ENCODE measurements at places on chromosomes 1 and 21.

DNA sequence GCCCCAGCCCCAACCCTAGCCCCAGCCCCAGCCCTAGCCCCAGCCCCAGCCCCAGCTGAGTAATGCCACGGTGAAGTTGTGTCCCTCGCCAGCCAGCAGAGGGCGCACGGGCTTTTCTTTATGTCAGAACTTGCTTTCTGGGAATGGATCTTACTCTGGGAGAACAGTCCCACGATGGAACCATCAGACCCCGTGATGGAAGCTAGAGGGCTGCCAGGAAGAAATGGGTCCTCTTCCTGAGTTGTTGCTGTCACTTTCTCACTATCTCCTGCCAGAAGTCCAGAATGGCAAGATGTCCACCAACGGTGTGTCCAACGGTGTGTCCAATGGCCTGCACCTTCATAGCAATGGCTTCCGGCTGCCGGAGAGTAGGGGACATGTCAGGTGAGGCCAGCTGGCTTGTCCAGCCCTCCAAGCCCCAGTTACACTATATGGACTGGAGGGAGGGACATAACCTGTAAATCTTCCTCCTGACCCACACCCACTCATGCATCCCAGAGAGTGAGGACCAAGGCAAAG is 25.1 kb upstream of the TMEM222 start:
- no peak overlapping the region for H3K4me3 ChIP-seq
- peaks cover 5% of the 10 kb centered on the region for H3K4me1 ChIP-seq
- H3K27ac ChIP-seq: no peak overlapping the region

DNA sequence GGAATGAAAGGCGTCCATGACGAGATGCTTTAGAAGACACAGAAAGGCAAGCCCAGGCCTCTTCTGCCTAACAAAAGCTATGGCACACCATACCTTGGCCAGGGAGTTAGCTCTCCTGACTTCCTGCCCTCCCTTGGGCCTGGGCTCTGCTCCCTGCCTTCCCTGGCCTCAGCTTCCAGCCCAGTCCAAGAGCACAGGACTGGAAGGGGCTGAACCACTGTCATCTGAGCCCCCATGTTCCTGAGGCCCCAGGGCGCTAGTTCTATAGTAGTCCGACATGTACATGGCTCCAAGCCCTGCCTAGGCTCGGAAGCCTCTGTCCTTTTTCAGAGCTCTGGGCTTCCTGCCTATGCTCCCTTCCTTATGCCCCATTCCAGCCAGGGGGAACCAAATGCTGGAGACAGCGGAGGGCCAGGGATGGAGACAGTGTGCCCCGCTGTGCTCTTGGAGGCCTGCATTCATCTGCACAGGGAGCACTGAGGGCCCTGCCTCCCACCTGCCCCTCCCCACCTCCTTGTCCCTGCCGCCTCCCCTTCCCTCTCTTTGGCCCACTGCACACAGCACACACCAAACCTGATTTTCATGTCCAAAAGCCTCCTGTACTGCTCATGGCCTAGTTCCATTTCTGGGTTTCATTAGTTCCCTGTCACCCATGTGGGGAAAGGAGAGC is 240.1 kb downstream of the RHOU start:
- no peak overlapping the region for H3K27ac ChIP-seq
- peaks cover 3% of the 10 kb centered on the region for H3K27me3 ChIP-seq
- H3K4me1 ChIP-seq: no peaks in the 10 kb centered on the region
- DNase-seq: no peak

- peaks cover 3% of the 10 kb centered on the region for H3K4me1 ChIP-seq
- H3K27ac ChIP-seq: no peak overlapping the region
- no peak overlapping the region for H3K4me3 ChIP-seq
- DNase-seq: no peak
- peaks cover 10% of the 10 kb centered on the region for H3K27me3 ChIP-seq
These were observed 116.5 kb upstream of the ATP1B1 start for GRCh38 chr1:168989985-168990384.

GRCh38 chr21:42568376-42568775 is 54.7 kb downstream of the SLC37A1 start:
- H3K4me1 ChIP-seq: no peaks in the 10 kb centered on the region
- no peak for DNase-seq
- H3K27ac ChIP-seq: no peak overlapping the region

DNA sequence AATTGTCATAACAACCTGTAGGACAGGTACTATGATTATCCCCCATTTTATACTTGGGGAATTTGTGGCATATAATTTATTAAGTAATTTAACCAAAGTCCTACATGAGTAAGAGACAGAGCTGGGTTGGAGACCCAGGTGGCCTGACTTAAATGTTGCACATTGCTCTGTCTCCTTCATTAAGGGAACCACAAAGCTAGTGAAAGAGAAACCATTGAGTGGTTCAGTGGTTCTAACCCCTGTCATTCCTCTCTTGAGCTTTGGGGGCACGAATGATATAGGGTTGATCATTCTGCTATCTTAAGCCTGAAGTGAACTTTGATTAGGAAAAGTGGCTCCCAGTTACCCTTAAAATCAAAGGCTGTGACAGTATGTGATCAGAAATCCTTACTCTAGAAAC is 5.3 kb upstream of the MAP3K7CL start:
- H3K36me3 ChIP-seq: peaks cover 3% of the 10 kb centered on the region
- no peaks in the 10 kb centered on the region for H3K27me3 ChIP-seq
- DNase-seq: no peak
- no peaks in the 10 kb centered on the region for H3K4me1 ChIP-seq
- H3K4me3 ChIP-seq: no peak overlapping the region

DNA sequence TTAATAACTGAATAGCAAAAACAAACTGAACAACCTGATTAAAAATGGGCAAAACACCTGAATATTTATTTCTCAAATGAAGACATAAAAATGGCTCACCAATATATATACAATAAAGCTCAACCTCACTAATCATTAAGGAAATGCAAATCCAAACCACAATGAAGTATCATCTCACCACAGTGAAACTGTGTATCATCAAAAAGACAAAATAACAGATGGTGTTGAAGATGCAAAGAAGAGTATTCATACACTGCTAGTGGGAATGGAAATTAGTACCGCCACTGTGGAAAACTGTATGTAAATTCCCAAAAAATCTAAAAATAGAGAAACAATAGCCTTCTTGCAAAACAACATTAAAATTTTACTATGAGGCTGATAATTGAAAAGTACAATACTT is 1660.1 kb upstream of the B3GALT2 start:
- H3K4me3 ChIP-seq: no peak overlapping the region
- peaks cover 1% of the 10 kb centered on the region for H3K27me3 ChIP-seq
- H3K4me1 ChIP-seq: no peaks in the 10 kb centered on the region

Measured in naive thymus-derived CD8-positive, alpha-beta T cell (primary cell).